Activated CD8-positive, alpha-beta T cell treated with anti-CD3 and anti-CD28 coated beads for 36 hours (primary cell): ENCODE measurements at places on chromosomes 7 and 10. TPM values are rescaled to one million over a fixed set of nuclear protein-coding genes. Genes with fewer than 3 reads are reported as not detected.

DNA sequence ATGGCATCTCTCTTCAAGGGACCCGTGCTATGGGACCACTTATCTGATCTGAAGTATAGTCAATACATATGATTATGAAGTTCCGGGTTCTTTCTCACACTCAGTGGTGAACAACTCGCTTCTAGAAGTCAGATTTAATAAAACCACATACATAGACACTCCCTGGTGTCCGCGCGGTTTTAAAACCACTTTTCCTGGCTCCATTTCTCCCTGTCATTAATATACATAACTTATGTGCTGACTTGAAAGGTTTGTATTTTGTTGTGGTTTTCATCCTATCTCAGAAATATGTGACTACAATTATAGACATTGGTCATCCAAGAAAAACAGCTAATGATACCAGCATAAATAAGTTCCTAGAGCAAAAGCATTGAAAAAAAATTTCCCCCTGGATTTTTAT is 34.0 kb downstream of the SVIL start:
- DNase-seq = no peak
- no peaks in the 10 kb centered on the region for H3K36me3 ChIP-seq
- no peaks in the 10 kb centered on the region for H3K27me3 ChIP-seq
- no peaks in the 10 kb centered on the region for H3K4me1 ChIP-seq
- H3K27ac ChIP-seq = no peak overlapping the region
- no peak overlapping the region for H3K4me3 ChIP-seq

TMEM270 gene
- not detected for total RNA-seq

ABCC2 gene
- 0.87 TPM for total RNA-seq

FOXP2 gene
- total RNA-seq = not detected
